Keratinocyte (primary cell): ENCODE measurements at places on chromosomes 1 and 21. TPM values are rescaled to one million over a fixed set of nuclear protein-coding genes. Genes with fewer than 3 reads are reported as not detected.

DNA sequence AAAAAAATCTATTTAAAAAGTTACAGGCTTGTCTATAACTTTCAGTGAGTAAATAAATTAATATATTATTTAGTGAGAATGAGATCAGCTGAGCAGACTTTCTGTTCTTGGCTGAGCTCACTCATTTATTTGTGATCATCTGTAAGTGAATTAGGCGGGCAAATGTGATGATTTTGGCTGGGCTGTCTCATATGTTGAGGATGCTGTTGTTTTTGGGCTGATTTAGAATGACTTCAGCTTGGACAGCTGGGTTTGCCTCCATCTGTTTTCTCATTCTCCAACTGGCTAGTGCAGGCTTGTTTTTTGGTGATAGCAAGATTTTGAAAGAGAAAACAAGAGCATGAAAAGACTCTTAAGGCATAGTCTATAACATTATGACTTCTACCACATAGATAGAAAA is 475.8 kb upstream of the OLFM3 start:
- no peaks in the 10 kb centered on the region for H3K36me3 ChIP-seq
- DNase-seq, result no peak
- H3K27me3 ChIP-seq, result no peaks in the 10 kb centered on the region
- H3K4me3 ChIP-seq, result no peak overlapping the region
- no peaks in the 10 kb centered on the region for H3K4me1 ChIP-seq
- H3K27ac ChIP-seq, result no peak overlapping the region

GRCh38 chr1:220889333-220889732 is 10.1 kb downstream of the HLX start:
- no peak for DNase-seq
- H3K27me3 ChIP-seq, result peaks cover 99% of the 10 kb centered on the region
- H3K36me3 ChIP-seq, result no peaks in the 10 kb centered on the region
- H3K27ac ChIP-seq, result no peak overlapping the region
- H3K4me1 ChIP-seq, result peaks cover 4% of the 10 kb centered on the region

Gene KRTAP10-12
- not detected in 3 replicates for polyA plus RNA-seq

Gene TTF2
- polyA plus RNA-seq, result 13.4 to 23.0 TPM (median 15.8 TPM) in 3 replicates

Gene TRIM58
- polyA plus RNA-seq, result 0.09 to 0.29 TPM (median 0.14 TPM) in 3 replicates

GRCh38 chr1:227781314-227781930 is 34.1 kb upstream of the PRSS38 start:
- no peaks in the 10 kb centered on the region for H3K27me3 ChIP-seq
- no peaks in the 10 kb centered on the region for H3K4me1 ChIP-seq
- H3K4me3 ChIP-seq, result no peak overlapping the region
- H3K36me3 ChIP-seq, result peaks cover 4% of the 10 kb centered on the region

- H3K27me3 ChIP-seq, result no peaks in the 10 kb centered on the region
- H3K36me3 ChIP-seq, result no peaks in the 10 kb centered on the region
- H3K4me3 ChIP-seq, result peak overlapping the region; percentile 23
- H3K27ac ChIP-seq, result no peak overlapping the region
Observed at GRCh38 chr1:111082421-111083203, 57.3 kb downstream of the DRAM2 start.

- no peaks in the 10 kb centered on the region for H3K36me3 ChIP-seq
- no peak overlapping the region for H3K4me3 ChIP-seq
- H3K27ac ChIP-seq, result peak overlapping the region; percentile 6
- peak; percentile 60 for DNase-seq
- no peaks in the 10 kb centered on the region for H3K27me3 ChIP-seq
Observed at GRCh38 chr1:86517336-86517735, 29.5 kb upstream of the CLCA4 start.

DNA sequence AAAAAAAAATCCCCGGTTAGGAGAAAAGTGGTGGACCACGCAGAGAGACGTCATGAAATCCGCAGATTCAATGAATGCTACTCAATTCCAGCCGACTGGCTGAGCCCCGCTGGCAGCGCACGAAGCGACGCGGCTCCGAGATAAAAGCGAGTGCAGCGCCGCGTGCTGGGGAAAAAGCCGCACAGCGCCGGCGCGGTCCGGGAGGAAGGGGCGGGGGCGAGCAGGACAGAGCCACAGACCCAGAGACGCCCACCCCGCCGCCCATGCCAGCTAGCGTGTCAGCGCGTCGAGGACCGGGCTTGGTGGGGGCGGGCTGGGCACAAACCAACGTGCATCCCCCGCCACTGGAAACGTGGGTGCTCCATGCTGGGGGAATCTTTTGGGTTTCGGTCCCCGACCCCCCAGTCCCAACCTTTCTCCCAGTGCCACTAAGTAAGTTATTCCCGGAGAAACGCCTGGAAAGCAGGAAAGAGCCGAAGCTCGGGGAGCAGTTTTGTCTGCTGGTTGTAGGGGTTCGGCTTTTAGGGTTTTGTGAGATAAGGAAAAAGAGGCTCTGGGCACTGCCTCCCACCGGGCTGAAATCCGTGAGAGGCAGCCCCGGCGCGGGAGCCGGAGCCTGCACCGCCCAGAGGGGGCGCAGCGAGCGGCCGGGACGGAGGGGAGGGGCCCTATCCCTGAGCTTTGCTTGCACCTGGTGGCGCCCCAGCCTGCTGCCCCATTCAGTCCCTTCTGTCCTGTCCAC is at the start of gene KCNJ6:
Gene KCNJ6, minus strand, starts transcription at position 148 of the 742 bp plus-strand sequence. CDS start 75,775 bp downstream, outside the sequence.
- H3K27ac ChIP-seq, result no peak within 1 kb of the TSS
- H3K4me1 ChIP-seq, result no peaks in the 10 kb centered on the region
- H3K36me3 ChIP-seq, result no peaks in the 10 kb centered on the region
- peaks cover 45% of the 10 kb centered on the region for H3K27me3 ChIP-seq

GRCh38 chr1:111769517-111770146 is 13.9 kb downstream of the DDX20 start:
- no peaks in the 10 kb centered on the region for H3K4me1 ChIP-seq
- no peak overlapping the region for H3K4me3 ChIP-seq
- H3K36me3 ChIP-seq, result peaks cover 7% of the 10 kb centered on the region

- no peaks in the 10 kb centered on the region for H3K4me1 ChIP-seq
- DNase-seq, result no peak
- H3K4me3 ChIP-seq, result no peak overlapping the region
- peaks cover 23% of the 10 kb centered on the region for H3K36me3 ChIP-seq
- no peak overlapping the region for H3K27ac ChIP-seq
Observed at GRCh38 chr1:155729031-155729898, 40.4 kb downstream of the DAP3 start.

- H3K36me3 ChIP-seq, result no peaks in the 10 kb centered on the region
- H3K4me3 ChIP-seq, result no peak overlapping the region
- no peaks in the 10 kb centered on the region for H3K4me1 ChIP-seq
- H3K27me3 ChIP-seq, result no peaks in the 10 kb centered on the region
Observed at GRCh38 chr1:238346340-238346739, 455.6 kb upstream of the ZP4 start.

Gene OR6N1
- polyA plus RNA-seq, result not detected in 3 replicates

Gene LCE5A
- polyA plus RNA-seq, result not detected in 3 replicates

Gene RCSD1
- polyA plus RNA-seq, result 0.03 to 0.04 TPM (median 0.03 TPM) in 3 replicates

GRCh38 chr1:78836726-78837125 is 169.8 kb downstream of the ADGRL4 start:
- H3K4me3 ChIP-seq, result no peak overlapping the region
- H3K36me3 ChIP-seq, result no peaks in the 10 kb centered on the region
- H3K27me3 ChIP-seq, result no peaks in the 10 kb centered on the region
- no peak overlapping the region for H3K27ac ChIP-seq
- H3K4me1 ChIP-seq, result peaks cover 30% of the 10 kb centered on the region

Gene GIPC2
- polyA plus RNA-seq, result 0.08 to 0.28 TPM (median 0.23 TPM) in 3 replicates

- DNase-seq, result no peak
- H3K36me3 ChIP-seq, result peaks cover 3% of the 10 kb centered on the region
- H3K4me1 ChIP-seq, result peaks cover 16% of the 10 kb centered on the region
- peak overlapping the region; percentile 22 for H3K27ac ChIP-seq
- no peak overlapping the region for H3K4me3 ChIP-seq
Observed at GRCh38 chr1:221723018-221723847, 18.7 kb downstream of the DUSP10 start.

DNA sequence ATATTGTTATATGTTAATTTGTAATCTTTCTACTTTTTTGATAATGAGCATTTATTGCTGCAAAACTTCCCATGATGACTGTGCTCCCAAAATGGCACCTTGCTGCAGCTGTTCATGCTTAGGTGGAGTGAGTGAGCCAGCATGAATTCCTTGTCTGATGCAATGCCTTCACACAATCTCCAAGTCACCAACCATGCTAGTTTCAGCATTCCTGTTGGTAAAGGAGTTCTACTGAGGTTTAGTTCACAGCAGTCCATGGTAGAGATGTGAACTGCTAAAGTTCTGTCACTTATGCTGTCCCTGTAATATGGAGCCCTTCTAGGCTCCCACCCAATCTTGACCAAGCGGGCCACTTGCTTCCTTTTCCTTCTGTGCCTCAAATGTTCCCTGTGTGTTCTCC is 26.2 kb upstream of the PRKACB start:
- no peaks in the 10 kb centered on the region for H3K36me3 ChIP-seq
- no peak for DNase-seq
- H3K4me1 ChIP-seq, result no peaks in the 10 kb centered on the region
- H3K27ac ChIP-seq, result no peak overlapping the region
- H3K27me3 ChIP-seq, result no peaks in the 10 kb centered on the region
- H3K4me3 ChIP-seq, result no peak overlapping the region

DNA sequence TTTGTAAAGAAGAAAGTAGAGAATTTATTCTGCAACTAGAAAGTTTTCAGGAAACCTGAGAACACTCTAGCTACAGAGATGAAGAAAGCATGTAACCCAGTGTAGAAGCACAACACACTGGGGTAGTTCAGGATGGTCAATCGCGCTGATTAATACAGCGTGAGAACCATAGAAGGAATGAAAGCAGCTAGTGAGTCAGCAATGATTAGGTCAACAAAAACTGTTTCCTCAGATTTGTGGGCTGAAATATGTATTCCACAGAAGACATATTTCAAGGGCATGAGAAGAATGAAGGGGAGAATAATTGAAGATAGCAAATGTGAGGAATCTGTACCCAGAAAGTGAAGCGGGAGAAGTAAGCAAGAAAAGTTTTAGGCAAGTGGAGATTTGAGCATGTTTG is 97.8 kb upstream of the ADGRL2 start:
- peaks cover 54% of the 10 kb centered on the region for H3K4me1 ChIP-seq
- no peak for DNase-seq
- no peaks in the 10 kb centered on the region for H3K27me3 ChIP-seq
- H3K4me3 ChIP-seq, result no peak overlapping the region

DNA sequence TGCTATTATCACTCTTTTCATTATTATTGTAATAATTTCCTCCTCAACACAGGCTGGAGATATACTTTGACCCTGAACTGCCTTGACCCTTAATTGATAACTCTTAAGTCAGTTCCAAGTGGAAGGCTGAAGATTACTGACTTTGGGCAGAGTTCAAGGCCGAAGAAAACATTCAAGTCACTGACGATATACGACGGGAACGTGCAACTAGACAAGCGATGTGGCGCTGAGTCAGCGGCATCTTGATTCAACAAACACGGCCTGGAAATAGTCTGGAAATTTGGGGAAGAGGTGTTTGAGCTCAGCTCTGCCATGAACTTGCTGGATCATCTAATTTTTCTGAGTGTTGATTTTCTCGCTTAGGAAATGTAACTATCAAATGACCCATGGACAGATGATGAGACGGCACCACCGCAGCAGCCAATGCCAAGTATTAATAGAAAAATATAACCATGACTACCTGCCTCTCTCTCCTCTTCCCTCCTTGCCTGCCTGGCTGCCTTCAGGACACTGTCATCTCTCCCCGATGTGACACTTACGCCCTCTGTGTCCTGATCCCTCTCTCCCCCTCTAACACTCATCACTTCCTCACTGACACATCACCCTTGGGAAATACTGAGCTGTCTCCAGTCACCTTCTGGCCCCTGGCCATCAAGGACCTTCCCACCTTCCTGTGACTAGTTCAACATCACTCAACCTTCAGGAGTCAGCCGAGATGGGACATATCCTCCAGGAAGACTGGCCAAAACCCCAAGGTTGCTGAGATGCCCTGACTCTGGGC is 49.4 kb downstream of the TMCO4 start:
- no peaks in the 10 kb centered on the region for H3K4me1 ChIP-seq
- H3K27ac ChIP-seq, result no peak overlapping the region
- H3K36me3 ChIP-seq, result no peaks in the 10 kb centered on the region
- no peak overlapping the region for H3K4me3 ChIP-seq
- H3K27me3 ChIP-seq, result no peaks in the 10 kb centered on the region

DNA sequence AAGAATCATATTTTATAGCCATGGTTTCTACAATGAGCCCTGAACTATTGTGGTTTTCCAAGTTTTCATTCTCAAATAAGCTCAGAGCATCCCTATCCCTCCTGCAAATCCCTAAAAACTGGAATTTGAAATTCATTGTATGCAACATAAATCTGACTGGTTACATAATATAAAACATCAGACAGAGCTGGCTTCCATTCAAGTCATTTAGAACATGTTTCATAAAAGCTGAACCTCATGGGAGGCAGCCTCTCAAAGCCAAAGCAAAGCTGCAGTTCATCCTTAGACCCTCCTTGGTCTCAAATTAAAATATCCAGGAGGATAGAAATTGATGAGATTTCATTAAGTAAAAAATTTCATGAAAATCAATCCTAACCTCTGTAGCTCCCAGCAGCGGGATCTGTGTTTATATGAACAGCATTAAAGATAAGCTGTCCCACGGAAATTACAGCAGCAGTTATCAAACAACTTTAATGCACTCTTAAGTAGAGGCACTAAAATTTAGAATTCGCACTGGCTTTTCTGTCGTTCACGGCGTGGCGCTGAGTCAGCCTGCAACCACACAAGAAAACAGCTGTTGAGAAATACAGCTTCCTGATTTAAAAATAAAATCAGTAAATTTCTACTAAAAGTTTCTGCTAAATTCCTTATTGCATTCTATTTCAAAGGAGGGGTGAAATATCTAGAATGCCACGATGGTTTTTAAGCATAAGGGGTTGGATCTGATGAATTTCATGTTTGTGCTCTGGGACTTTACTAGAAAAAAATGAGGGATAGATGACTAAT is 99.9 kb upstream of the TIAM1 start:
- no peaks in the 10 kb centered on the region for H3K27me3 ChIP-seq
- H3K4me3 ChIP-seq, result no peak overlapping the region
- no peak overlapping the region for H3K27ac ChIP-seq
- H3K4me1 ChIP-seq, result no peaks in the 10 kb centered on the region

Gene TNNT2
- polyA plus RNA-seq, result 0.61 to 2.3 TPM (median 1.4 TPM) in 3 replicates

- no peak overlapping the region for H3K4me3 ChIP-seq
- peaks cover 21% of the 10 kb centered on the region for H3K4me1 ChIP-seq
- no peak overlapping the region for H3K27ac ChIP-seq
- no peak for DNase-seq
- no peaks in the 10 kb centered on the region for H3K36me3 ChIP-seq
- H3K27me3 ChIP-seq, result peaks cover 3% of the 10 kb centered on the region
Observed at GRCh38 chr1:203325418-203326091, 20.2 kb downstream of the BTG2 start.

- H3K4me3 ChIP-seq, result no peak overlapping the region
- no peak overlapping the region for H3K27ac ChIP-seq
- H3K4me1 ChIP-seq, result no peaks in the 10 kb centered on the region
Observed at GRCh38 chr1:90839323-90839722, 122.2 kb upstream of the BARHL2 start.

Gene KRTAP19-3
- polyA plus RNA-seq, result not detected in 3 replicates

Gene PYGO2
- 15.1 to 22.3 TPM (median 15.9 TPM) in 3 replicates for polyA plus RNA-seq

Gene COL6A2
- 0.03 to 0.41 TPM (median 0.12 TPM) in 3 replicates for polyA plus RNA-seq

Gene EYA3
- polyA plus RNA-seq, result 15.5 to 17.7 TPM (median 17.6 TPM) in 3 replicates

GRCh38 chr1:63012339-63012738 is 228.4 kb downstream of the ATG4C start:
- H3K36me3 ChIP-seq, result no peaks in the 10 kb centered on the region
- H3K4me3 ChIP-seq, result no peak overlapping the region
- no peak overlapping the region for H3K27ac ChIP-seq
- no peaks in the 10 kb centered on the region for H3K27me3 ChIP-seq
- DNase-seq, result no peak
- no peaks in the 10 kb centered on the region for H3K4me1 ChIP-seq
